ENCODE measurements at places on chromosomes 4 and X.

- H3K27ac ChIP-seq, result no peak overlapping the region
- no peak overlapping the region for H3K4me3 ChIP-seq
- H3K4me1 ChIP-seq, result peaks cover 3% of the 10 kb centered on the region
- no peak for DNase-seq
- H3K27me3 ChIP-seq, result peaks cover 3% of the 10 kb centered on the region
Observed at GRCh38 chr4:151962138-151962823, 201.5 kb upstream of the GATB start.

DNA sequence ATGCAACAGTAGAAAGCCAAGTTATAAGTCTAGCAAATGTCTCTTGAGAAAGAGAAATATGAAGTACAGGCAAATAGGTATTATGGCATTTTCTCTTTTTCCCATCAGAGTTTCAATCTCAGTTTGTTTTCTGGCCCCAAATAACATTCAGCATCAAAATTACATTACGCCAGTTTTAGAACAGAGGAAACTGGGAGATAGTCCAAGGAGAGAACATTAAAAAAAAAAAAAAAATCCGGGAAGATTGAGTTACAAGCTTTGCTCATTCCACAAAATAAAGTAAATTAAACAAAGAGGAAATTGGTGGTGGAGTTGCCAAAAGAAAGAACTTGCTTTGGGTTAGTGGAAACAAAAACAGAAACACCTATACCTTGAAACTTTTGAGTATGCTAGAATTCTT, 50.4 kb upstream of the IL13RA2 start:
- no peaks in the 10 kb centered on the region for H3K36me3 ChIP-seq
- H3K4me1 ChIP-seq, result no peaks in the 10 kb centered on the region
- no peak overlapping the region for H3K27ac ChIP-seq

GRCh38 chr4:38868059-38868960, 704 bp downstream of the FAM114A1 start:
- DNase-seq, result no peak
- no peaks in the 10 kb centered on the region for H3K27me3 ChIP-seq
- H3K27ac ChIP-seq, result peak overlapping the region; percentile 98

DNA sequence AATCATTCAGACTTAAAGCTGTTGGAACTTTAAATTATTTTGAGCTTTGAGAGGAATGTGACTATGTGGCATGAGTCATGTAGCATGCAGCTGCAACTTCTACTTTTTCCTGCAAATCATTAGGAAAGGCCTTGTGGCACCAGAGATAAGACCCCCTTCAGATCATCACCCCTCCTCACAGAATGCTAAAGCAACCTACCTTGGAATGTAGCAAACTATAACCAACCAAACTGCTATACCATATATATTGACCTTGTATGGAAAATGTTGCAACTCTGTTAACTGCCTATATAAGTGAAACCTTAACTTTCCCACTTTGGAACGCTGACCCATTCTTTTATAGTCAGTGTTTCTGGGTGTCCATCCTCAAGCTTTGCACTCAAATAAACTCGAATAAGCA, 32.0 kb downstream of the ATXN3L start:
- H3K4me1 ChIP-seq, result peaks cover 24% of the 10 kb centered on the region
- no peaks in the 10 kb centered on the region for H3K27me3 ChIP-seq
- DNase-seq, result peak; percentile 81
- no peaks in the 10 kb centered on the region for H3K36me3 ChIP-seq
- H3K27ac ChIP-seq, result peak overlapping the region; percentile 84

DNA sequence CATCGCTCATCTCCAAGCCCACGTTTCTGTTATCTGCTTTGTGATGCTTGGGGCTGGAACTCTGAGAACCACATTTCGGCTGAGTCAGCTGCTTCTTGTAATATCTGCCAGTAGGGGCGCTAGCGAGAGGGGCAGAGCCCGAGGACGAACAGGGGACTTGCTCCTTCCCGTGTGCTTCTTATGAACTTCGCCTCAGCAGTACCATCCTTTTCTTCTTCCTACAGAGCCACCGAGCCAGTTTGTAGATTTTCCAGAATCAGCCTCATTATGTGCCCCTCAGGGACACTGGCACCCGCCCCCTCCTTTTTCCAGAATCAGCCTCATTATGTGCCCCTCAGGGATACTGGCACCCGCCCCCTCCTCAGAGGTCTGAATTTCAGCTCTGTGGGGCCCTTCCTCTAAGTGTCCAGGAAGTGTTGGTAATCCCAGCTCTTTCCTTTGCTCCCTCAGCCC, 441.7 kb upstream of the RASGEF1B start:
- no peaks in the 10 kb centered on the region for H3K4me1 ChIP-seq
- H3K27me3 ChIP-seq, result no peaks in the 10 kb centered on the region
- DNase-seq, result no peak
- H3K36me3 ChIP-seq, result no peaks in the 10 kb centered on the region

DNA sequence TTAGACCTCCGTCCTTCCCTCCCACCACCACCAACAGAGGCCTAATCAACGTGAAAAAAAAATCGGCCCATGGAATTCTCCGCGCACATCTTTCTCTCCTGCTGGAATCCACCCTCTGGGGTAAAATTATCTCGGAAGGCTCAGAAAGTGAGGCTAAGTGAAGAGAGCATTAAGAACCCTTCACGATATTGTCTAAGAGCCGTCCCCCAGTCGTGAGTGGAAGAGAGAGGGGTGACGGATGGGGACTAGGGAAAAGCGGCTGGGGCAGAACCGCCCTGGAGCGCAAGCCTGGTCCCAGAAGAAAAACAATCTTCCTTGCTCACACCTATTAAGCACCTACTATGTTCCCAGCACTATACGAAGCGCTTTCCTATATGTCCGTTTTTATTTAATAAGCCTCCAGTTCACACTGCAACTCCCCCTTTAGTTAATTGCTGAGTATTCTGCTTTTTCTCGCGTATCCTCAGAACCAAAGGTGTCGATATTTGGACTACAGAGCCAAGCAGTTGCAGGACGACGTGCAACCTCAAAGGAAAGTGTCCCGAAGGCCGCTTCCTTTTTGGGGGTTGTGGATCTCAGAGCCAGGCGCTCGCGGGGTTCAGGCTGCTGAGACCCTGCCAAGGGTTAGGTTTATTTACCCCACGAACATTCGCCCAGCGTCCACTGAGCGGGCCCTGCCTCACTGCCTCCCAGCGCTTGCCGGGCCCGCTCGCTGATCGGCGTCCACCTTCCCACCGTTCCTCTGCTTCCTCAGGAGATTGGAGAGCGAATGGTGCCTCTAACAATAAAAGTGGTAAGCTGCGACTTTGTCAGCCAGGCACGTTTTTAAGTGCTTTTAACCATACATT, 889 bp downstream of the MGARP start:
- peaks cover 20% of the 10 kb centered on the region for H3K4me1 ChIP-seq
- no peaks in the 10 kb centered on the region for H3K27me3 ChIP-seq
- H3K27ac ChIP-seq, result no peak overlapping the region
- no peaks in the 10 kb centered on the region for H3K36me3 ChIP-seq

GRCh38 chrX:38061335-38061734, 55.0 kb downstream of the SYTL5 start:
- no peaks in the 10 kb centered on the region for H3K36me3 ChIP-seq
- no peaks in the 10 kb centered on the region for H3K27me3 ChIP-seq
- peaks cover 9% of the 10 kb centered on the region for H3K4me1 ChIP-seq
- H3K4me3 ChIP-seq, result no peak overlapping the region

DNA sequence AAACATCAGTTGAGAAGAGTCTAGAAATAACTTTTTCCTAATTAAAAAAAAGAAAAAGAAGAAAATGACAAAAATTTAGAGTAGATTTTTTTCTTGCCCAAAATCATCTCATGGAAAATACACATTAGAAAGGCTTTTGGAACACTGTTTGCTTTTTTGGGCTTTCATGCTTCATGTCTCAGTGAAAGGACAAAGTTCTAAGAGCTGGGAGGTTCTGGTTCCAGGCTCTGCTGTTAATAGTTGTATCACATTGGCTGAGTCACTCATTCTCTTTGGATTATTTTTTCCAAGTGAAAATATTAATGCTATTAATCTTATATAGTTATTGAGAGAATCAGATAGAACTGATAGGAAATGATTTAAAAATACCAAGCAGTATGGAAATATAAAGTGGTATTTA, 32.9 kb upstream of the ETNPPL start:
- no peak for DNase-seq
- no peak overlapping the region for H3K27ac ChIP-seq
- H3K36me3 ChIP-seq, result no peaks in the 10 kb centered on the region
- H3K4me3 ChIP-seq, result no peak overlapping the region
- H3K27me3 ChIP-seq, result no peaks in the 10 kb centered on the region

DNA sequence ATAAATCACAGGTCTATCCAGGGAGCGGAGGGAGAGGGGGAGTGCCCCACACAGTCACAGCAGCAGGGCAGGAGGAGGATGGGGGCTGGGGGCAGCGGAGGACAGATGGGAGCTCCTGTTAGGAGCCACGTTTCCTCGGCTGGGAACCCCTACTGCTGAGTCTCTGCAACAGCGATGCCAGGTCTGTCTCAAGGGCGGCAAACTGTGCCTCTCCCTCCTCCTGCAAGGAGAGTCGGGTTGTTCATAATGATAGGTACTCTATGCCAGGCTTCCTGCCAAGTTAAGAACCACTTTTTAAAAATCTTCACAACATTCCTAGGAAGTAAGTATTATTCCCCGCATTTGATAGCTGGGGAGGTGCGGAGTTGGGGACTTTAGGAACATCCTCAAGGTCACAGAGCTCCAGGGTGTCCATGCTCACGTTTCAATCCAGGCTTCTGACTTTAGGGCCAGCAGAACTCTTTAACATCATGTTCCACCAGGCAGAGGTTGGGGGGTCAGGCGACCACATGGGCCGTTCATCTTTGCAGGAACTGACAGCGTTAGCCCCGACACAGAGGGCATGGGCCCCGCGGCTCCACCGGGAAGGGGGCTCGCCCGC, 98.3 kb upstream of the MAML3 start:
- peak; percentile 9 for DNase-seq
- H3K4me3 ChIP-seq, result no peak overlapping the region
- H3K27ac ChIP-seq, result peak overlapping the region; percentile 74
- no peaks in the 10 kb centered on the region for H3K27me3 ChIP-seq
- H3K36me3 ChIP-seq, result no peaks in the 10 kb centered on the region

DNA sequence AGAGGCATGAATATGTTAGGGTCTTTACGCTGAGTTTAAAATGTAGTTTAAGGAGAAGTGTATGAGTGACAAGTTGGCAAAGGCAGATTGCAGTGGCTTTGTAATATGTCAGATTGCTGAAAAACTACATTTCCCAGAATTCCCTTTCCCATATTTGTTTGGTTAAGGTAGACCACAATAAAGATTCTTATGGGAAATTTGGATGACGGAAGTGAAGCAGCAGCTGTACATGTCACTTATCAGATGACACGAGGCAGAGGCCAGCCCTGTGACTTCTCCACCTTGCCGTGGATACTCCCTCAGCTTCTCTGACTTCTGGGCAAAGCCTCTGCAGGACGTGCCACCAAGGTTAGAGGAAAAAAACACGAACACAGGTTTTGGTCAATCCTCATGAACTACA, 229.7 kb upstream of the DKK2 start:
- no peak overlapping the region for H3K27ac ChIP-seq
- H3K27me3 ChIP-seq, result no peaks in the 10 kb centered on the region
- no peaks in the 10 kb centered on the region for H3K4me1 ChIP-seq

- DNase-seq, result no peak
- no peak overlapping the region for H3K27ac ChIP-seq
- peaks cover 6% of the 10 kb centered on the region for H3K27me3 ChIP-seq
- H3K36me3 ChIP-seq, result no peaks in the 10 kb centered on the region
Observed at GRCh38 chr4:16056681-16057385, 27.0 kb downstream of the PROM1 start.

- no peaks in the 10 kb centered on the region for H3K27me3 ChIP-seq
- no peaks in the 10 kb centered on the region for H3K4me1 ChIP-seq
Observed at GRCh38 chr4:33395731-33396485, 2675.7 kb downstream of the PCDH7 start.

- H3K4me1 ChIP-seq, result no peaks in the 10 kb centered on the region
- H3K27me3 ChIP-seq, result peaks cover 3% of the 10 kb centered on the region
- H3K27ac ChIP-seq, result no peak overlapping the region
- no peak overlapping the region for H3K4me3 ChIP-seq
- no peaks in the 10 kb centered on the region for H3K36me3 ChIP-seq
Observed at GRCh38 chr4:26131711-26132110, 189.1 kb upstream of the RBPJ start.

DNA sequence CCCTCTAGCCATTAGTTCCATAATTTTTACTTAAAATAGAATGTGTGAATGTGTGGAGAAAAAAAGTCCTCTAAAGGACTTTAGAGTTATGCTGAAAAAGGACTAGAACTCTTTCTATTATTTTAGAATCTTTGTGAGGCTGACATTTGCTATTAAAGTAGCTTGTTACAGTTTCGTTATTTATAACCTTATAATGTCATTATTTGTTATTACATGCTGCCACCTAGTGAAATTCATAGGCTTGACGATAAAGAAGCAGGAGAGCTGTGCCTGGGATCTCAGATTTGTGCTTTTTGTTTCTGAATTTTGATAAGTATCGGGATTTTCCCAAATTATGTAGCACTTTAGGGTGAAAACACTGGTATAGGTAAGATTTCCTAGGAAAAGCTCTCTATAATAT, 38.5 kb upstream of the TAPT1 start:
- peaks cover 6% of the 10 kb centered on the region for H3K4me1 ChIP-seq
- peak; percentile 16 for DNase-seq
- H3K27me3 ChIP-seq, result no peaks in the 10 kb centered on the region
- no peak overlapping the region for H3K4me3 ChIP-seq
- H3K27ac ChIP-seq, result no peak overlapping the region

- H3K36me3 ChIP-seq, result no peaks in the 10 kb centered on the region
- H3K27me3 ChIP-seq, result no peaks in the 10 kb centered on the region
- H3K4me3 ChIP-seq, result no peak overlapping the region
- H3K4me1 ChIP-seq, result no peaks in the 10 kb centered on the region
Observed at GRCh38 chr4:40275065-40275730, 59.9 kb upstream of the CHRNA9 start.

GRCh38 chr4:5465956-5466355, 242.4 kb downstream of the EVC2 start:
- H3K36me3 ChIP-seq, result no peaks in the 10 kb centered on the region
- no peak overlapping the region for H3K4me3 ChIP-seq
- DNase-seq, result no peak
- no peaks in the 10 kb centered on the region for H3K4me1 ChIP-seq
- H3K27me3 ChIP-seq, result no peaks in the 10 kb centered on the region

GRCh38 chr4:147853706-147854105, 121.8 kb downstream of the ARHGAP10 start:
- H3K27ac ChIP-seq, result no peak overlapping the region
- H3K4me3 ChIP-seq, result no peak overlapping the region
- no peaks in the 10 kb centered on the region for H3K4me1 ChIP-seq
- H3K27me3 ChIP-seq, result no peaks in the 10 kb centered on the region
- H3K36me3 ChIP-seq, result no peaks in the 10 kb centered on the region

DNA sequence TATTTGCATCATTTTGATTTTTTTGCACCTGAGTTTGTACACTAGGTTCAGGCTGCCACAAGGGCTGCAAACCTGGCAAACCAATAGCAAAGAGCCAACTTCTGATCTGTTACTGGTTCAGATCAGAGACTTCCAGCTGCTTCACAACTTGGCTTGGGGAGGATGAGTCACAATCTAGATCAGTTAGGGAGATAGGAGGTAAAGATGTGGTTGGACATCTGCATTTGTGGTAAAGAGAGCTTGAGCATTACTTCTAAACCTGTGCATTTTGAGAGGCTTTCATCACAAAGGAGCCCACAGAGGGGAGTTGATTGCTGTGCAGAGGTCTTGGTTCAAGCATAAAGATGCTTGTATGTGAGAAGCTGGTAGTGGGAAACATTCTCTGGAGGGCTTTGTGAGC, 34.5 kb downstream of the LINC00632 start:
- no peaks in the 10 kb centered on the region for H3K27me3 ChIP-seq
- no peaks in the 10 kb centered on the region for H3K36me3 ChIP-seq
- no peaks in the 10 kb centered on the region for H3K4me1 ChIP-seq
- H3K4me3 ChIP-seq, result no peak overlapping the region

Data from astrocyte (in vitro differentiated cells and primary cell).